ENCODE measurements at places on chromosomes 7 and 10. TPM values are rescaled to one million over a fixed set of nuclear protein-coding genes. Genes with fewer than 3 reads are reported as not detected.
A peak's percentile ranks its signal among the peaks of the same experiment; 100 is the strongest.

DNA sequence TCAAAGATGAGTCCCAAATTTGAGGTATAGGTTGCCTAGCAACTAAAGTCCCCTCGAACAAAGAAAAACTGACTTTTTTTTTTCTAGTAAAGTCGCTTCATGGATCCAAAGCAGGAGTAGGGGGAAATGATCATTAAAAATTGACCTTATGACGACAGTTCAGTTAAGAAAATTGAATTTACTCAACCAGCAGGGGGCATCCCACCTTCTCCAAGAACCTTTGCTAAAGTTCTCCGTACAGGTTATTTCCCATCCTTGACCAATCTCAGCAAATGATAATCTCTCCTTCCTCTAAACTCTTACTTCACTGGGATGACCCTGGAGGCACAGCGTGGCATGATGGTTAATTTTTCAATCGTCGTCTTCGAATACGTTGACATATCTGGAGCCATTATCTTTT lies 228.3 kb downstream of the CALN1 start:
- DNase-seq = no peak

DNA sequence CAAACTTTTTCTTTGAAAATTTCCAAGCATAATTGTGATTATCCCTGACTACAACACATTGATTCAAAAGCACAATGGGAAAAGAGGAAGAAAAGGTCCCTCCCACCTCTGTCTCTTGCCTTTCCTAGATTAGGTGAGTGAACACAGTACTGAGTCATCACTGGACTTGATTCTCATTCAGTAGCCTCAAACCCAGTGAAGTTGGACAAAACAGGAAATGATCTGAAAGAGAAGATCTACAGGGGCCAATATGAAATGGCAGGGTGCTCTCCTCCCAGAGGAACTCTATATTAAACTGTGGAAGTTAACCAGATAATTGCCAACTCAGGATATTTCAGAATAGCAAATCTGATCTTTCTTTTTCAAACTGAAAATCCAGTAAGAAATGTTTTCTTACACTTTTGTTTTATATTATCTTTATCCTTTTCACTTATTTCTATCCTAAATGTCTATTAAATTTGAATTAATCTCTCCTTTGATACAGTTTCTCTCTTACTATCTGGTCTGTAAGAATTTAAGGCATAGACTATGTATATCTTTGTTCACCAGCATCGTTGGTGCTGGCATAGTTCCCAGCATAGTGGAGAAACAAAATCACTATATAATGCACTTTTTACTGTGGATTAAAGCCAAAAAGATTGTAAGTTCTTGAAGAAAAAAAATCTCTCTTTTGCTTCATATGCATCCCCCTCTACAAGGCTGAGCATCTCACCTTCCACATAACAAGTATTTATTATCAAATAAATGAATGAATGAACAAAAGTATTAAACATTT lies 41.4 kb upstream of the IKZF1 start:
- DNase-seq = no peak

- no peak for DNase-seq
Measured at GRCh38 chr7:144470078-144470477, 66.6 kb upstream of the NOBOX start.

- DNase-seq = no peak
Measured at GRCh38 chr10:70693619-70694335, 21.5 kb downstream of the ADAMTS14 start.

DNA sequence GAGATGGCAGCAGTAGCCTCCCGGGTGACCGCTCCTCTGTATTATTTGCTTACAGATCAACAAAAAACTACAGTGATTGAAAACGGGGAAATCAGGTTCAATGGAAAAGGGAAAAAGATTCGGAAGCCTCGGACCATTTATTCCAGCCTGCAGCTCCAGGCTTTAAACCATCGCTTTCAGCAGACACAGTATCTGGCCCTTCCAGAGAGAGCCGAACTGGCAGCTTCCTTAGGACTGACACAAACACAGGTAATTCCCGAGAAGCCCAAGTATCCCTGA lies 2.2 kb downstream of the DLX6 start:
- DNase-seq = no peak

GRCh38 chr7:68461430-68461829 lies 1136.8 kb upstream of the AUTS2 start:
- no peak for DNase-seq

DNA sequence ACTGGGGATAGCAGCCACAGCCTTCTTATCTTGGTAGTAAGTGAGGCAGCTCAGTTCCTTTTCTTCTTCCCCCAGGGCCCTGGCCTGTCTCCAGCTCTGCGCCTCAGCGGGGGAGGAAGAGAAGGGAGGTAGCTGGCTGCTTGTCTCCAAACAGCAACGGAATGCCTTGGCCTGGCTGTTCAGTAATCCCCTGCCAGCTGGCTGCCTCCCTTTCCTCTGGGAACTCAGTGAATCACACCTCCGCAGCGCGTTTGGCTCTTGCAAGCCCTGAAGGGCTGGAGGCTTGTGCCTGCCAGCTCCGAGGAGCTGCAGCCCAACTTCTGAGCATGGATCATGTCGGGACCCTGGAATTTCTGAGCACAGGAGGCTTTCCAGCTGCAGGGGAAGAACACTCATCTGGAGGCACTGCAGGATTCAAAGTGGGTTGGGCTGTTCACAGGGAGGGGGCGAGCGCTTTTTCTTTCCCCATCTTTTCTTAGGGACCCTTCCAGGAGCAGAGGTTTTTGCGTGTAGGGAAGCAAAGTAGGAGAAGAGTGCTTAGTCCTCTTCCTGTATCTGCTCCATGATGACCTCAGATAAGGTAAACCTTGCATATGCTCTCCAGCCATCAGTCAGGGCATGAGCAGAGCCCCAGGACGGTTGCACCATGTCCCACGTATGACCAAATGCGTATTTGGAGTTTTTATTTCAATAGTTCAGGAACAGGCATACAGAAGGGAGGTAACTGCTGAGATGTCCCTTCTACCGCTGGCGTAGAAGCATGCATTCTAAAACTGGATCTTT lies 253.2 kb upstream of the INHBA start:
- no peak for DNase-seq

DNA sequence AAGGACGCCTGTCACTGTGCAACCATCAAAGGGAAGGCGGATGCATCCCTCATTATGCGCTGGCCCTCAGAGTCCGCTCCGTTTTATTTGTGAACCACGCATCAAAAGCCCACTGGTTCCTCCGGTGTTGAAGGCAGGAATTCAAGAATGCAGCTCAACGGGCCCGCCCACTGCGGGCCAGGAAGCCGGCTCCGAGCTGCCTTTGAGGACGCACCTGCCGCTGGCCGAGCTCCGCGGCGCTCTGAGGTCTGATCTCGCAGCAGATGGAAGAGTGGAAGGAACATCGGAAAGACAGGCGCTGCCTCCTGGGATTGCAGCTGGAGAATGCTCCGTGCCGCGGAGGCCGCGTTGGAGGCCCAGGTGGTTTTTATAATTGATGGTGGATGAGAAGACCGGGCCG lies 56.9 kb upstream of the ADGRA1 start:
- no peak for DNase-seq

- no peak for DNase-seq
Measured at GRCh38 chr7:151104411-151105235, 18.3 kb downstream of the AGAP3 start.

DNA sequence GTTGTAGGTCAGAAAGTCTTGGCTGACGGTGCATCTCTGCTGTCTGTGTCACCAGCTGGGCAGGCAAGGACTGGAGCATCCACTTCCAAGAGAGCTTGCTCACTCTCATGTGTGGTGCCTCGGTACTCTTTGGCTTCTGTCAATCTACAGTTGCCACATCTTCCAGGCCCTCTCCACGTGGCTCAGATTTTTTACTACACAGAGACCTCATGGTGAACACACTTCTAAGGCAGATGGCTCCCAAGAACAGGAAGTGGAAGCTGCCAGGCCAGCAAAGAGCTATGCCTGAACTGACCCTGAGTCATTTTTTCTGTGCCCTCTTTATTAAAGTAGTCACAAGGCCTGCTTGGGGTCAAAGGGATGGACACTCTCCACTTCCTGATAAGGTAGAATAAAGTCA lies 351.5 kb upstream of the AUTS2 start:
- no peak for DNase-seq

- DNase-seq = peak; percentile 40
Measured at GRCh38 chr7:92754919-92755581, 81.3 kb downstream of the CDK6 start.

DNA sequence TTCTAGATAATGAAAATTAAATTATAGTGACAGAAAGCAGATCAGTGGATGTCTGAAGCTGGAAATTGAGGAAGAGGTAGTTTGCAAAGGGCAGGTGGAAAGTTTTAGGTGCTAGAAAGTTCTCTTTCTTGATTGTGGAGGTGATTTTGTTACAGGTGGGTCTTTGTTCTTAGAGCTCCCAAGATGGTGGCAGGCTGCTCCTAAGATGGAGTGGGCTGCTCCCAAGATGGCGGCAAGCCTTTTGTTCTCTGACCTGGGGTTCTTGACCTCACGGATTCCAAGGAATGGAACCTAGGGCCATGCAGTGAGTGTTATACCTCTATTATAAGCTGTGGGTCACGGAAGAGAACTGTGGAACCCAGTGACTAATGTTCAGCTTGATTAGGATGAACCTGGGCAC lies 32.5 kb downstream of the SUGCT start:
- DNase-seq = no peak

DNA sequence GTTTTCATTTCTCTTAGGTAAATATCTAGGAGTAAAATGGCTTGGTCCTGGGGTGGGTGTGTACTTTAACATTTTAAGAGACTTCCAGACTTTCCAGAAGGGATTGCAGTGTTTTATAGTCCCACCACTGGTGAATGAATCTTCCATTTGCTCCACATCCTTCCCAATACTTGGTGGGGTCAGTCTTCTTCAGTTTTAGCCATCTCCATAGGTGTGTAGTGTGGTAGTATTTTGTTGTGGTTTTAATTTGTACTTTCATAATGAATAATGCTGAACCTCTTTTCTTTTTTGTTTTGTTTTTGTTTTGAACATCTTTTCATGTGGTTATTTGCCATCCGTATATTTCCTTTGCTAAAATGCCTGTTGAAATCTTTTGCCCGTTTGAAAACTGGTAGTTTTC lies 86.4 kb downstream of the ANKRD61 start:
- DNase-seq = no peak

- DNase-seq = no peak
Measured at GRCh38 chr7:2812114-2812487, 32.0 kb downstream of the GNA12 start.

GRCh38 chr10:71015674-71016073 lies 127.3 kb upstream of the PCBD1 start:
- DNase-seq = no peak

GRCh38 chr7:154451480-154452457 lies 399.6 kb downstream of the DPP6 start:
- no peak for DNase-seq

- DNase-seq = no peak
Measured at GRCh38 chr10:113175756-113176651, 226.0 kb downstream of the TCF7L2 start.

DNA sequence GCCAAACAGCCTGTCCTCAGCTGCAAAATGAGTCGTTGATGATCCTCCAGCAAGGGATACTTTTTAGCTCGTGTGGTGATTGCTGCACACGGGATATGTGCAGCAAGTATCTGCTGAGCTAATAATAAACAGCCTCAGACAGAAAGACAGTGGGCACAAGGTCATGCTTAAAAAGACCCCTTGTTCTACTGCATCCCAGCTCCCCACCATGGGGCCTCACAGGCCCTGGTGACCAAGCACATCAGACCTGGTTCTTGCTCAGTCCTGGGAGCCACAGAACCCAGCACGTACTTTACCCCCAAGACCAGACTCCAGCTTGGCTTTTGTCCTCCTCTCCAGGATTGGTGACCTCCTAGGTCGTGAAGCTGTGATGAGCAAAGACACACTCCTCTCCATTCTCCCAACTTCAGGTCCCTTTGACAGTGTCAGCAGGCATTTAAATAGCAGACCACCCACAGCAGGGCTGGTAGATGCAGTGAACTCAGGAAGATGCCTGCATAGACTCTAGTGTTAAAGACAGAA lies 50.5 kb downstream of the EGFR start:
- DNase-seq = no peak

DNA sequence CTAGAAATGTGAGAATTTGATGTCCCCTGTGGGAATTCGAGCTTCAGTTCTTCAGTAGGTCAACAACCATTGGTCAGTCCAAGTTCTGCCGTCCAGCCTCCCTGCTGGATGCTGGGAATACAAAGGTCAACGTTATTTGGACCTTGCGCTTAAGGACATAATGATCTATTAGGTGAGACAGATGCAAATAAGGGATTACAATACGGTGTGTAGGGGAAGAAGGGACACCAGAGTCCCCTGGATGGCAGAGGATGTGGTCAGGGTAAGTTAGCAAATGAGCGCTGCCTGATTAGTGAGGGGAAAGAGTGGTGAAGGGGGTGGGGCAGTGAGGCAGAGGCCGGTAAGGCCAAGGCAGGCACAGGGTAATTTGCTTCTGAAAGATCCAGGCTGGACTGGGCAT lies 16.2 kb downstream of the CCNY start:
- no peak for DNase-seq

DNA sequence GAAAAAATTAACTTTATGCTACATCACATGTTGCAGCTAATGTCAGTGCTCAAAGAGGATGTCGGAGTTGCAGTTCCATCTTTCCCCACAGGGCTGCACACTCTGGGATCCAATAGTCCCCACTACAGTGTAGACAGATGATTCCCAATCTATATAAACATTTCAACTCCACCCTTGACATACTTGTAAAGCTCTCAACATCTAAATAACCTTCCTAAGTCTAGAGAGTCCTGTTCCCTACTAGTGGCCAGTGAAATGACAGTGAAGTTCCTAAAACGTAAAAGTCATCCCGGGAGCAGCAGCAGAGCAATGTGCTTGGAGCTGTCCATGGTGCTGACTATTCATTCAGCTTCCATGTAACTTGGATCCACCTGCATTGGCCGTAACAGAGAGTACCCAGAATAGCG lies 145.1 kb downstream of the GRM8 start:
- DNase-seq = peak; percentile 40

DNA sequence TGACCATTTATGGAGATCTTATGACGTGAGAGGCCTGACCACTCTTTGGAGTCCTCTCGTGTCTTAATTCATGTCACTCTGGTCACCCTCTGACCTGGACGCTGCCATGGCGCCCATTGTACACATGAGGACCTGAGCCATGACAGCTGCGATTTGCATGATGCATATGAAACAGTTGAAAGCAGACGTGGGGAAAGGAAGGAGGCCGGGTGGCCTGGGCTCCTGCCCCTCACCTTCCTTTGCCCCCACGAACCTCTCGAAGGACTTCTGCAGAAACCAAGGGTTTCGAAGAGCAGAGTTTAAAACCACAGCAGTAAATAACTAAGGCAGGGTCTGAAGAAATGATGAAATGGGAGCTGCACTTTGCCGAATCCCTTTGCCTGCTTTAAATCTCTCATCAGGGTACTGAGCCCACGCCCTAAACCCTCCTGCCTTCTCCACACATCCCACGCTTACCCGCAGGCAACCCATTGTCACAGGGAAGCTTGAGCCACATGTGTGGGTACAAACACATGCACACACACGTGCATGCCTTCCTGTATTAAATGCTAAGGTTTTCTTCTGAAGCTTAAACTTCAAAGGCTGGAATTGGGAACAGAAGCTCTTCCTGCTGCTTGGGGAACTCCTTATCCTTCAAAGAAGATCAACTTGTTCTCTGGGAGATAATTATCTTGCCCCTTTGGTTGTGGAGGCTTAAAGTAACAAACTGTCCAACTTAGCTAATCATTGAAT lies 11.7 kb upstream of the CALML3 start:
- no peak for DNase-seq

Gene GPR22
- total RNA-seq = not detected

Gene MRLN
- not detected for total RNA-seq

Gene GIMAP4
- 21.3 TPM for total RNA-seq

Gene ABCB1
- 20.6 TPM for total RNA-seq

Gene FMC1
- total RNA-seq = 5.5 TPM

Gene PAPOLB
- total RNA-seq = 0.08 TPM

Gene GRID2IP
- total RNA-seq = 0.08 TPM

Gene C10orf143
- 0.67 TPM for total RNA-seq

Gene SLF2
- total RNA-seq = 17.6 TPM

Gene AUTS2
- total RNA-seq = 4.9 TPM

Data from liver (tissue), 10 donors.